Astrocyte of the spinal cord (primary cell): ENCODE measurements at places on chromosomes 12 and 14.
A peak's percentile ranks its signal among the peaks of the same experiment; 100 is the strongest.

GRCh38 chr14:59017285-59017965, 171.0 kb upstream of the DAAM1 start:
- DNase-seq = no peak

DNA sequence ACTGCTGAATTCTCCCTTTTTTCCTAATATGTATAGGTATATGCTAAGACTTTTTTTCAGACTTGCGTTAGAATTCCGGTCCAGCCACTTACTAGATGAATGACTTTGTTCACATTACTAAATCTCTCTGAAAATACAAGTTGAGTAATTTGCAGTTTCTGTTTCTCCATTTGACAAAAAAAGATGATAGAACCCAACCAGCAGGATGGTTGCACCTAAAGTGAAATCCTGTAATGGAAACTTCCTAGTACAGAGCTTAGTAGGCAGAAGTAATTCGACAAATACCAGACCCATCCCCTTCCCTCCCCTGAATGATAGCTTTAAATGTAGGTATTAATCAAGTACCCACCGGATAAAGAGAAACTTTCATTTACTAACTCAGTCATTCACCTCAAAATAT, 113.6 kb upstream of the RAP1B start:
- DNase-seq = no peak

DNA sequence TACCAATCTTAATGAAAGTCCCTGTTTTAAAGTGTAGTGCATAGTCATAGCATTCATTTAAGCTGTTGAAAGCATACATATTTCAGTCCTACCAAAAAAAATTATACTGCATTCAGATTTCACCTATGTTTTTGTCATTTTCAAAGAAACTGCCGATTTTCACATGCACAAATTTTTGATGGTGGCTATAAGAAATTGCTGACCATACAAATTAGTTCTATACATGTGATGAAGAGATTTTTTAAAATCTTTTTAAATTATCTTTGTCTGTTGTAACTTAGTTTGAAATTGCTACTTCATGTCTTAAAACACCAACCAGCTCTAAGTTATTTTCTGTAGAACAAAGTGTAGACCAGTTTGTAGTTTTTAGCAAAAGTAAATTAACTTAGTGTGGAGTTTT, 3.5 kb upstream of the GTF2A1 start:
- DNase-seq = no peak

GRCh38 chr12:40238266-40238902, 13.6 kb downstream of the LRRK2 start:
- no peak for DNase-seq

DNA sequence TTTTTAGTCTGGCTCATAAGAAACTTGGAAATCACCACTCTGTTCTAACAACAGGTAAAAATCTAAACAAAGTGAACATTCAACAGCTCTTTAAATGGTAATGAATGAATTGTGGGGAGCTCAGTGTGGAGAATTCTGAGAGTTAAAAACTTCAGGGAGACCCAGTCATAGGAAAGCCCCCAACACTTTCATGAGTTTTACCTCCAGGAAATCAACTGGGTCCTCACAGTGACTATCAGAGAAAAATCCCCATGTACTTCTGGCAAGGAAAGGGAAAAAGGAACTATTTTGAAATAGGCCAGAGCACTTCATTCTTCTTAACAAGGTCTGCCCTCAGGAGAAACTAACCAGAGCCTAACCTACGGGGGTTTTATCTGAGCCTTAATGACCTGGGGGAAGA, 134.7 kb downstream of the CMAS start:
- DNase-seq = no peak

DNA sequence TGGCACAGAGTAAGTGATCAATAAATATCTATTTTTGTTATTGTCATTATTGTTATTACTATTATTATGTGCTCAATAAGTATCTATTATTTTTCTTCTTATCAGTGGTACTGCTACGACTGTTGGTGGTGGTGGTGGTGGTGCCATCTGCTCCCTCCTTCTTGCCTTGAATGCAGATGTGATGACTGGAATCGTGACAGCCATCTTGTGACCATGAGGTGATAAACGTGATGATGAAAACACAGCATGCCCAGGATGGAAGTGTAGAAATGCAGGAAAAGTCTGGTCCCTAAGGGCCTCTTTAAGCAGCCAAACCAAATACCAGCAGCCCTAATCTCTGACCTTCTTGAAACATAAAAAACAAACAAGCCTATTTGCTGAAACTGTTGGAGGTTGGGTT, 22.4 kb downstream of the SLC6A12 start:
- no peak for DNase-seq

- DNase-seq = peak; percentile 35
Measured at GRCh38 chr14:69945912-69946311, 66.7 kb downstream of the SMOC1 start.

DNA sequence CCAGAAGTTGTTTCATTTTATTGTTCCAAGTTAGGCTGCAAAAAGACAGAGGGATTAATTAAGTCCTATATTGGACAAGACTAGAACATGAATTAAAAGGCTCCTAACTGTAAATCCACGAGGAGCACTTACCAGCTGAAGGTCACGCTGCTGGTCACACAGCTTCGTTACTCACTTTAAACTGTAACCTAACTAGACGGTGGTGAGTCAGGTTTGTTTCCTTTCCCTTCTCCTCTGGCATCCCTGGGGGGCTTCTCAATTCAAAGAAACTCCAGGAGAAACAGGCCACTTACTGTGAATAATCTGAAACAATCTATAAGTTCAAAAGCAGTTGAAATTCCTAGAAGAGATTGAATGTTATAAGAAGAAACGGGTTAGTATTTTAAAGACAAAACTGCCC, 331.4 kb downstream of the BCAT1 start:
- DNase-seq = peak; percentile 84

DNA sequence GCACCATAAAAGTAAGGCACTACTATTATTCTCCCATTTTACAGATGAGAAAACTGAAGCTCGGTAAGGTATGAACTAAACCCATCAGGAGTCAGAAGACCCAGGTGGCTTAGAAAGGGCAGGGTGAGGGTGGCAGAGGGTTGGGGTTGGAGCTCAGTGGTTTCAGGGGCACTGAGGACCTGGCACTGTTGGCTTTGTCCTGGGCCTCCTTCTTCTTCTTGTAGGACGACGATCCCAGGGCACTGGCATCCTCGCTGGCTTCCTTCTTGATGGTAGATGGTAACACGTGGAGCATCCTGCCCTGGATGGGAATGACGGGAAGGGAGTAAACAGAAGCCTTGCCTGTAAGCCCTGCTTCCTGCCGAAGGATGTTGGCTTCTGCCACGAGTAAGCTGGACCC, 19.9 kb downstream of the RBM19 start:
- DNase-seq = no peak

- peak; percentile 2 for DNase-seq
Measured at GRCh38 chr14:21940887-21941856, 267.6 kb upstream of the OR4E1 start.

DNA sequence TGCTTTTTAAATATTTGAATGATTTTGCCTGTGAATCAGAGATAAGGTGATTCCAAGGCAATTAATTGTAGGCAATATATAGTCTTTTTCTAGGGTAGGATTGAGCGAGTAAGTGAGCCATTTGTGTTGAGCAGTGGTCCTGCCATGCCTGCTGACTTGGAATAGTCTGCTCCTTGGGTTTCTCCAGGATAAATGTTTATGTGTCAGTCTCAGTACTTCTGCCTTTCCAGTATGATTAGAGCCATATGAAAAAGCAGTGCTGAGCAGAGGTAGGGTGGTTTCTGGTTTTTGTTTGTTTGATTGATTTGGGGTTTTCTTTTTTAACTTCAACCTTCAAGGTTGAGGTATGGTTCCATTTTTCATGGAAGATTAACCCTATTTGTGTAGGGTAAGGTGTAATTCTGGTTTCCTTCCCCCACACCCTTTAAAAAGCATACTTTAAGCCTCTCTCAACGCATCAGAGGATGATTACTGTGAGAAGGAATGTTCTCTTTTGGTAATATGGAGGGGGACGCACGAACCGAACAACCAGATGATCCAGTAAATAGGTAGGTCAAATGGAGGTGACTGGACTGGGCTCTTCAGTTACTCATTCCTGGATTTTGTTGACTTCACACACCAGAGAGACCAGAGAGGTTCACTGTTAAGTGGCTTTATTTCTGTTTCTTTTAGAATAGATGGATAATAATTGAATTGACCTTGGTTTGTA, 22.7 kb downstream of the FRMD6 start:
- DNase-seq = peak; percentile 79

DNA sequence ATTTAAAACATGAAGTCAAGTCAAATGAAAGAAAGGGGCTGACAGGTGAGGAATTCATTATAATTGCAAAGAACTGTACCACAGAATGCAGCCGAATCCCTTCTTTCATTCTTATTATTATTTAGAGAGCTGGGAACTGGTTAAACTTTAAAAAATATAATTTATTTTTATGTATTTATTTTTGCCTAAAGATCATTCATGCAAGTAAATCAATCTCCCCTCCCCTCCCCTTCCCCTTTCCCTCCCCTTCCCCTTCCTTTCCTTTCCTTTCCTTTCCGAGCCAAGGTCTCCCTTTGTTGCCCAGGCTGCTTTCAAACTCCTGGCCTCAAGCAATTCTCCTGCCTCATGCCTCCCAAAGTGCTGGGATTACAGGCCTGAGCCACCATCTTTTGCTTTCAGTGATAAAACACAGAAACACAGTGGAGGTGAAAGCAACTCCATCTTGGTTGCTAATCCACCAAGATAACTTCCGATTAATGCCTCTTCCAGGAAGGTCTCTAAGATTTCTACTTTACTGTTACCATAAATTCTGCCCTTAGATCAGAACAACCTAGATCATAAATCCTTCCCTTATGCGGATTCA, 6.0 kb upstream of the UBC start:
- no peak for DNase-seq

- DNase-seq = no peak
Measured at GRCh38 chr14:30177781-30178180, 250.1 kb upstream of the PRKD1 start.

- no peak for DNase-seq
Measured at GRCh38 chr12:92718483-92718990, 15.7 kb downstream of the PLEKHG7 start.

DNA sequence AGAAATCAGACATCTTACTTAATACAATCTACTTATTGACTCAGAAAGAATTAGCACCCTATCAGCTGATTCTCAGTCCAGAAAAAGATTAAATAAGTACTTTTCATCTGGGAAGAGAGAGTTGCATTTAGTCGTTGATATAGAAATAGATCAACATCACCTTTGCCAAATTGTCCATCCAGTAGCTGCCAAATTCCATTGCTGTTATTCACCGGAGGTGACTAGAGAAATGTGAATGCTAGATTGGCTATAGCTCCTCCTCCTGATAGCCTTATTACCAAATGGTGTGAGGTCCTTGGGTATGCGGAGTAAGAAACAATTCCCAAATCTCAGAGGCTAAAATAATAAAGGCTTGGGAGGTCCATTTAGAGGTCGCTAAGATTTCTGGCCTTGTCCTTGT, 723.3 kb upstream of the FLRT2 start:
- peak; percentile 10 for DNase-seq

- peak; percentile 82 for DNase-seq
Measured at GRCh38 chr14:24848102-24848790, 201.7 kb downstream of the STXBP6 start.

- no peak for DNase-seq
Measured at GRCh38 chr12:3562484-3562883, 71.5 kb downstream of the PRMT8 start.
